ENCODE measurements at places on chromosomes 7 and 10.

GRCh38 chr7:83359108-83359507 is 196.4 kb upstream of the PCLO start:
- DNase-seq, result no peak

DNA sequence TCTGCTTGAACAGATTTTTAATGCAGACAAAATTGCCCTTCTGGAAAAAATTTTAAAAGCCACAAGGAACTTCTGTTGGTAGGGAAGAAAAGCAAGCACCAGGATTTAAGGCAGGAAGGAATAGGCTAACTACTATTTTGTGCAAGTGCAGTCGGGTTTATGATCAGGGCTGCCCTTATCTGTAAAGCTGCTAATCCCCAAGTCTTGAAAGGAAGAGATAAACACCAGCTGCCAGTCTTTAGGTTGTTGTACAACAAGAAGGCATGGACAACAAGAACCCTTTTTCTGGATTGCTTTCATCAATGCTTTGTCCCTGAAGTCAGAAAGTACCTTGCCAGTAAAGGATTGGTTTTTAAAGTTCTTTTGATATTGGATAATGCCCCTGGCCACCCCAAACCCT is 40.7 kb downstream of the RALA start:
- DNase-seq, result no peak

DNA sequence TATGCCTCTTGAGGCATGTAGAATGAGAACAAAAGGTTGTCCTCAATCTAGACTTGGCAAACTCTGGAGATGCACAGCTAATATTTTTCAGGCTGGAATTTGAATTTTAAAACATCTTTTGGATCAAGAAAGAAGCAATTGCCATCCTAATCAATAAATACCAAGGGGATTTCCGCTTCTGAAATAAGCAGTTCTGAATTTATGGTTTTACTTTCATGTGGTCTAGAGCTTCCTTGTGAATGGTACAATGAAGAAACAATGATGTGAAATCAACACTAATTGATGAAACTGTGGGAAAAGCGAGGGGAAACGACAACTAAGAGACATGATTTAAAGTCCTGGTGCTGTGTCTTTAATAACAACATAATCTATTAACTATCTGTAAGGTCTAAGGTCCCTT is 1202.7 kb downstream of the SORCS3 start:
- no peak for DNase-seq

DNA sequence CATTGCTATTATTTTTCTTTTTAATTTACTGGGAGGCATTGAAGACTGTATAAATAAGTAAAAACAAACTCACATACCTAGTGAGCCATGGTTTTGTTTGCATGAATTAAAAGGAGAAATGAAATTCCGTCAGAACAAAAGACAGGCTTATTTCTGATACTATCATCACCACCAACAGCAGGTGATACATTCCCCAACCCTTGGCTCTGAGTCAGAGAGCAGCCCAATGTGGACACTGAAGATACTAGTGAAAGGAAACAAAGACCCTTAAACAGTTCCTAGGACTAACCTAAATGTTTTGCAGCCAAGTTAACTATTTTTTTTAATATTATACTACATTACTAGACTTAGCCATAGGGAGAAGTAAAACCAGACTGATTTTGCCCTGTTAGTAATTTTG is 31.6 kb downstream of the CHRM2 start:
- no peak for DNase-seq

- peak; percentile 80 for DNase-seq
Measured at GRCh38 chr7:140640060-140640637, 464 bp downstream of the DENND2A start.

GRCh38 chr10:92801978-92802872 is 46.1 kb upstream of the EXOC6 start:
- DNase-seq, result no peak

DNA sequence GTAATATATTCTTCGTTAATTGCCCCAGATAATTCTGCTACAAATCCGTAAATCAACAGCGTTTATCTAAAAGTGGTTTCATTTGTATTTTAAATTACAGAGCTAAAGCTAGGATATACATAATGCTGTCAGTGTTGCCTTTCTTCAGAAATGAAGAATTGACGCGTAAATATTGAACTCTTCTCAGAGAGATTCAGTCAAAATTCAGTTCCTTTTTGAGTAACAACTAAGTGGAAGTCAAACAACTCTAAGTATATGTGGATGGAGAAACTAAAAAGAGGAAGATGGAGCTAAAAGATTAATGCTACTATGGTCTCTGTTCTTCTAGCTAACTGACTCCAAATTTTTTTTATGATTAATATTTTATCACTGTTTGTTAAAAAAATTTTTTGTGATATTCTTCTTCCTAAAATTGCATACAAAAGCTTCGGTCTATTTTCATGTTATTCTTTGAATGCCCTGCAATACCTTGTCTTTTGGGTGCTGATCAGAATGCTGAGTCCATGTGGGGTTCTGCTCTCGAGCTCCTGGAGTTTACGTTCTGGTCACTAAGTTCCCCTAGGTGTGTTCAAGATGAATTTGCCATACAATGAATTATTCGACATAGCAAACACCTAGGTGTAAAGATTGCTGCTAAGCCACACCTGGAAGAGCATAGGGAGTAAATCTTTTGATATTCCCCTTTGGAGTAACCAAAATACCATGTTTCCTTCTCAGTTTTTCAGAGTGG is 20.7 kb downstream of the MDFIC start:
- no peak for DNase-seq

DNA sequence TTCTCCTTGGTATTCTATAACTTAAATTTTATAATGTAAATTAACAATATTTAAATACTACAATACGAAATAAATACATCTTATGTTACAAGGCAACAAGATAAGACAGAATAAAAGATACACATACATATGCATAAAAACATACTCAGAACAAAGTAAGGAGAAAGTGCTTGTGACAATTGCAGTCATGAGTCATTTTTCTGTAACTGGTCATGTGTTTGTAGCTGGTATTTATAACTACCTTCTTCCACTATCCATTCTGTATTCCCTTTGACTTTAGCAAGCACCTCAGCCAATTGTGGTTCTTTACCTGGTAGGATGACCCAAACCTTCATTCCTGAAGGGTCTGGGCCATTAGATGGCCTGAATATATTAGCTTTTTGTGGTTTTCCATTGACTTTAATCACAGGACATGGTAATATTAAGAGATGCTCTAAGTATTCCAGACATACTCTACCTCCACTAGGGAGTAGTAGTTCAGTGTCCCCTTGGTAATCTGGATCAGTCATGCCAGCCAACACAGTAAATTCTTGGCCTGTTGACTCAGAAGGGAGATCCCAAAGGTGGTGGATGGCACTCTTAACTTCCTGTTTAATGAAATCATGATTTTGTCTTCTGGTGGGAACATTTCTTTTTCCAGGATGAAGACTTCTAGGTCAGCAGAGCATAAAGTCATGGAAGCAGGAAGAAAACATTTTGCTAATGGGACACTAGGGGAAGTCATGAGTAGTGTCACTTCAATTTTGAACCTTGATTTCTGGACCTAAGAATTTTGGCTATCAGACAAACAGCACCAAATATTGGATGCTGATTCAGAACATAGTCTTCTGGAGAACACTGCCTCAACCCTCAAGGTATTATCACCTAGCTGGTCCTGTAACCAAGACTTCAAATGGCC is 733.7 kb upstream of the IGFBP3 start:
- no peak for DNase-seq

DNA sequence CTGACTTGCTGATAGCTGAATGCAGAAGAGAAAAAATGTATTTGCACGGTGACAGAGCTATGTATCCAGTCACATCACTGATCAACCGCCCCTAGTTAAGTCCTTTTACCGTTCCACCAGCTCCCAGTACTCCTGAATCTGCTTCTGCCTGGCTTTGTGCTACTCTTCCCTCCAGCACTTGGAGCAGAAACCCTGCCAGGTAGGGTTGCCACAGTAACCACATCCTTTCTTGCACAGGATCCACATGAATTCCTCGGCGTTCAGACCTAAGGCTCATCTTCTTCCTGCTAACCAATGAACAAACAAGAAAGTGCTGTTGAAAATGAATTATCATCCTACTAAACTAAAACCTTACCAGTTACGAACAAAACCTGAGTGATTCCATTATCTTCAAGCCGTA is 52.0 kb upstream of the KCTD7 start:
- no peak for DNase-seq

GRCh38 chr7:75623390-75624133 is 115.2 kb downstream of the HIP1 start:
- DNase-seq, result no peak

DNA sequence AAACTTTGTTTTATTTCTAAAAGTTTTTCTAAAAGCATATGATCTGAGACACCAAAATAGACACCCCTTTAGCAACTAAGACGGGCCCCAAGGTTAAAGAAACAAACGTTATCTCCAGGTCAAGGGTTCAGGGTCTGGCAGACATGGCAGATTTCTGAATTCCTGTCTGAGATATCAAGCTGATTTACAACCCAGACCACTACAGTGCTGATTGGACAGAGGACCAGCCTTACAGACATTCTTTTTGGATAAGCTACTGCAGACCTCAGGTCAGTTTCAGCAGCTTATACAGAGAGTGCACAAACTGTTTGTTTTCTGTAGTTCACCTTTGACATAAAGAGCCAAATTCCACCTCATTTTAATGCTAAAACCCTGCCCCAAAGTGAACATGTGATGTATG is 34.8 kb downstream of the SVOPL start:
- no peak for DNase-seq

DNA sequence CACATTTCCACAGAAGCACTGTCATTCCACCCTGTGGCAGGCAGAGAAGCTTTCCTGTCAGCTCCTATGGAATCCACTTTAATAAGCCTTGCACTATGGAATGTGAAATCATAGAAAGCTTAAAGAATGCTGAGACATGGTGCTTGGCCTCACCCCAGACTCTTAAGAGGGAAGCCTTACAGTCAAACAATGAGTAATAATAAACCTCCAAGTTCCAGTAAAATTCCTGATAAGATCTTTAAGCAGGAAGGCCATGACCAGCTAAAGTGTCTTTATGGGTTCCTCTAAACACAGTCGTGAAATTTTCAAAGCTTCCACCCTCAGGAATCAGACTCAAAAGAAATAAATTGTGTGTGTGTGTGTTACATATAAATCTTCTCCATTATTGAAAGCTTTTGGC is 11.9 kb upstream of the TEX36 start:
- no peak for DNase-seq

- DNase-seq, result no peak
Measured at GRCh38 chr10:49255883-49256282, 43.1 kb upstream of the C10orf71 start.

- no peak for DNase-seq
Measured at GRCh38 chr7:111878785-111879184, 316.5 kb upstream of the IMMP2L start.

DNA sequence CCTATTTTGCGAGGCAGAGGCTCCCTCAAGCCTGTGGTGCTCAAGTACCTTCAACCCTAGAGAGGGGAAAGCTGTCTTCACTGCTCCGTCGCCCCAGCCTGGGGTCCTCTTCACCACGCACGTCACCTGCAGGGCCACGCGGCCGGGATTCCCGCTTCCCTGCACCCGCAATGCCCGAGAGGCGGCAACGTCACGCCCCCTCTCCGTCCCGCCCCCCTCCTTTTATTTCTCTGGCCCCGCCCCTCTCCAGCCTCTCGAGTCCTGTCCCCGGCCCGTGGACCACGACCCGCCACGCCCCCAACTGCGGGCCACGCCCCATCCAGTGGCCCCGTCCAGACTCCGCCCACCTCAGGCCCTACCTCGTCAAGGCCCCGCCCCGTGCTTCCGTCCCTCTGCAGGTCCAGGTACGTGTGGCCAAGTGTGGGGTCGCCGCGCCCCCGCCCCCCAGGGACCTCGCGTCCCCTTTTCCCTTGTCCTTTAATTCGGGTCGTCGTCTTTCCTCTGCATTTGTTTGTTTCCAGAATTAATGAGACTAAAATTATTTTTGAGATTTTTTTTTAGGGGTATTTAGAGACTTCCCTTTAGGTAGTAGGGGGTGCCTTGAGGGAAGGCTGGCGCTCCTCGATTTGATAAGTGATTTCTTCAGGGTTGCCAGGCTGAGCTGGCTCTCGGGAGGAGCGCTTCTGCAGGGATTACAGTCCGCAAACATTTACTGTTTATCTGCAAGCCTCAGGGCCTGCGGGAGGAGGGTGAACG is 69.8 kb upstream of the BAIAP2L1 start:
- DNase-seq, result no peak

- no peak for DNase-seq
Measured at GRCh38 chr7:70387217-70387616, 744.7 kb upstream of the GALNT17 start.

DNA sequence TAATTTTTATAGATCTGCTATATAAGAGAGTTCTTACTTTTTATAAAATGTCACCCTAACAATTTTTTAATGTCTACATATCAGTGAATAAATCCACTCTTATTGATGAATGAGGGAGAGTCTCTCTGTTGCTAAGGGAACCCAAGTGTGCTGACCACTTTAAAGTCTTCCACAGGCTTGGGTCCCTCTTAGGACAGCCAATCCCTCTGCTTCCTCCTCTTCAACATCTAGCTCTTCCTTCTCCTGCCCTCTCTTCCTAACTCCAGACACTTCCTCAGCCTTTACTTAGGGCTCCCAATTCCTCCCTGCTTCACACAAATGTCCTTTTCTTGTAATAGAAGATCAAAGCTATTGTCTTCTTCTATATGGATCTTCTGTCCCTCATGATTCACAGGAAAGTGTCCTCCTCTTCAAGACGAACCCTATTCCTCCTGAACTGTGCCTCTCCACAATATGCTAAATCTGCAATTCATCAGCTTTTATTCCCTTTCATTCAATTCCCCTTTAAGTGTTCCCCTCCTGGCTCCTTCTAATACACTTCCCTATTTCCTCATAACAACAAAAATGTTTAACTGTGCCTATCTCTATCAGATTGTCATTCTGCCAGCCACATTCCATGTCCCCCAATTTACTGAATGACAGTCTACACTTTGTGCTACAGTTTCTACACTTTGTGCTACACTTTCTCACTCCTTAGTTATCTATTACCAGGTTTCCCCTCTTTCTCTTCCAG is 37.7 kb downstream of the CDK6 start:
- DNase-seq, result no peak

- no peak for DNase-seq
Measured at GRCh38 chr10:86359111-86359510, 7.5 kb downstream of the GRID1 start.

- no peak for DNase-seq
Measured at GRCh38 chr10:68599771-68600040, 39.6 kb downstream of the TET1 start.

- DNase-seq, result peak; percentile 15
Measured at GRCh38 chr10:3413937-3414666, 241.5 kb upstream of the PITRM1 start.

DNA sequence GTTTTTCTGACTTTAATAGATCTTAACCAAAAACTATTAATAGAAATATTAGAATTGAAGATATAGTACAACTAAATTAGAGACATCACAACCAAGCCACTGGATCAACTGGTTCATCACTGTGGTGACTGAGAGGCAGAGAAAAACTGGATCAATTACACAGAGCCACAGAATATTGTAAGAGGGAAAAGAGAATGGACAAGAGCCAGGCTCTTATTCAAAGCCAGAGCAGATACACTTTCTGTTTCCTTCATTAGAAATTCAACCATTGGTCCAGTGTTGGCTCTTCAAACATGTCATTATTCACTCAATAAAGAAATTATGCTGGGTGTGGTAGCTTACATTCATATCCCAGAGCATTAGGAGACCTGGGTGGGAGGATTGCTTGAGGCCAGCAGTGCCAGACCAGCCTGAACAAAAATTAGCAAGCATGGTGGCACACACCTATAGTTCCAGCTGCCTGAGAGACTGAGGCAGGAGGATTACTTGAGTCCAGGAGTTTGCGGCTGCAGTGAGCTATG is 295.1 kb downstream of the NEBL start:
- DNase-seq, result no peak

GRCh38 chr10:70137927-70138883 is 5.6 kb upstream of the AIFM2 start:
- no peak for DNase-seq

GRCh38 chr10:88541116-88541626 is 41.9 kb downstream of the RNLS start:
- no peak for DNase-seq
